IPS DF 19.7 (cell line): ENCODE measurements at places on chromosomes 2 and 18.

DNA sequence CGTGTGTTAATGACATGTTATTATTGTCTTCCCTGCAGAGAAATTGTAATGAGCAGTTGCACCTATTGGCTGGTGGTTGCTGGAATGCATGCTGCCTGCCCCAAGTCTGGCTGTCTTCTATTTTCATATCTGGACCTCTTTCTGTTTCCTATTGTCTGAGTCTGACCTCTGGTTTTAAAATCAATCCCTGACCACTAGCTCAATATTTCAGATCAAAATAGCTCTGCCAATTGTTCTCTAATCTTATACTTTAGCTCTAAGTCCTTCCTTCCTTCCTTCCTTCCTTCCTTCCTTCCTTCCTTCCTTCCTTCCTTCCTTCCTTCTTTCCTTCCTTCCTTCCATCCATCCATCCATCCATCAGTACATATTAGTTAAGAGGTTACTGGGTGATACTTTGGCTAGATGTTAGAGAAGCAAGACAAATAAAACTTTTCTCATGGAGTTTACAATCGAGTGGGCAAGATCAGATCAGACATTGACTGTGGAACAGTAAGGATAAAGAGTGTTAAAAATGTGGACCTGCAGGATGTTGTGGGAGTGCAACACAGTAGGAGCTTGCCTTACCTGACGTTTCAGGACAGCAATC is 417.1 kb downstream of the SOCS6 start:
- no peak for DNase-seq

- no peak for DNase-seq
These were observed 21.1 kb downstream of the TMEM182 start for GRCh38 chr2:102782933-102783332.

DNA sequence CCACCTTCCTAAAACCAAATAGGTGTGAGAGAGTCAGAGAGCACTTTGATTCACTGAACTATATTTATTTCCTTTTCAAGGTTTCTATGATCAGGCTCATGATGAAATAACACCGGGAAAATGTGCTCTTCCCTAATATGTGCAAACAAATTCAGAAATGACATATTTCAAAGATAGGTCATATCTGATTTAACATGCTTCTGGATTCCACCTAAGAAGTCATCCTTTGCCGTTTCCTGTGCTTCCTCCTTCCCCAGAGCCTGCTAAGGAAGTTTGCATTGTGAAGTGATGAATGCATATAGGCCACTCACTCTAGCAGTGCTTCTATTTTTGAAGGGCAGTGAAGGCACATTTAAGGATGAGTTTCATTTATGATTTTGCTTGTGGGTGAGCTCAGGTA is 327.6 kb downstream of the TDRD15 start:
- no peak for DNase-seq

DNA sequence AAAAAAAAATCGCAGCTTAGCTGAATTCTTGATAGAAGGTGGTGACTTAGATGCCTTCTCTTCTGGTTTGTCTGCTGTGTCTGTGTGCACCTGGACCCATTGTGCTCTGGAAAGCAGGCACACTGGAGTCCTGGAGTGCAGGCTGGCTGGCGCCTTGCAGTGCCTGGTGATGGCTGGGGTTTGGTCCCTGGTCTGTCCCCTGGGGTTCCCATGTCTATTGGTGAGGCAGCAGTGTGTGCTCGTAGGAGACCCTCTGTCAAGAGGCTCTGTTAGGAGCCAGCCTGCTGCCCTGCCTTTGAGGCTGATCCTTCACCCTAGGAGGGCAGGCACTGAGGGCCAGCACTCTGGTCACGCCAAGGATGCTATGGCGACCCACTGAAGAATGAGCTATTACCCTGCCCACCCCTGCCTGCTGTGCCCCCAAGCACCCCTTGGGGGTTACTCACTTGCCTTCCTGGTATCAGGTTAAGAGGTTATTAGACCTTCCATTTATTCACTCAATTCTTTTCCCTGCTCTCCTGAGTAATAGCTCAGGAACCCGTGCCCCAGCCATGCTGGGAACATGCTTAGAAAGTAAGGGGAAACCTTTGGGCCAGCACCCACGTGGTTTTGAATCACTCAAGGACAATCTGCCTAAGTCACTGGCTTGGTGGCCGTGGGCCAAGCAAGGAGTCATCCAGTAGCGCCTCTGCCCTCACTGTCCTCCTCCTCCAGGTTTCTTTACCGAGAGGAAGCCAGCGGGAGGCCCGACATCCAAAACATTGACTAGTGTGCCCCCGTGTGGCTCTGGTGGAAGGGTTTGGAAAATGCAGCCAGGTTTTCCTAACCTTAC is 284.5 kb downstream of the PRKCE start:
- DNase-seq: no peak

GRCh38 chr18:68847219-68847837 is 49.4 kb downstream of the CCDC102B start:
- DNase-seq: no peak
